ENCODE measurements at places on chromosomes 2 and 18.

- no peak for DNase-seq
These were observed 286.0 kb upstream of the CCDC68 start for GRCh38 chr18:55245211-55245614.

- no peak for DNase-seq
These were observed 99.8 kb upstream of the NEUROD1 start for GRCh38 chr2:181780047-181780651.

- no peak for DNase-seq
These were observed 941 bp downstream of the SKOR2 start for GRCh38 chr18:47250391-47251046.

- peak; percentile 51 for DNase-seq
These were observed 56.7 kb upstream of the ACKR3 start for GRCh38 chr2:236512902-236513435.

- DNase-seq = no peak
These were observed 114.5 kb downstream of the USP34 start for GRCh38 chr2:61356261-61356957.

GRCh38 chr18:35525795-35526494 is 28.2 kb upstream of the INO80C start:
- DNase-seq = no peak

- DNase-seq = no peak
These were observed 492.5 kb downstream of the SOX11 start for GRCh38 chr2:6184532-6185292.

DNA sequence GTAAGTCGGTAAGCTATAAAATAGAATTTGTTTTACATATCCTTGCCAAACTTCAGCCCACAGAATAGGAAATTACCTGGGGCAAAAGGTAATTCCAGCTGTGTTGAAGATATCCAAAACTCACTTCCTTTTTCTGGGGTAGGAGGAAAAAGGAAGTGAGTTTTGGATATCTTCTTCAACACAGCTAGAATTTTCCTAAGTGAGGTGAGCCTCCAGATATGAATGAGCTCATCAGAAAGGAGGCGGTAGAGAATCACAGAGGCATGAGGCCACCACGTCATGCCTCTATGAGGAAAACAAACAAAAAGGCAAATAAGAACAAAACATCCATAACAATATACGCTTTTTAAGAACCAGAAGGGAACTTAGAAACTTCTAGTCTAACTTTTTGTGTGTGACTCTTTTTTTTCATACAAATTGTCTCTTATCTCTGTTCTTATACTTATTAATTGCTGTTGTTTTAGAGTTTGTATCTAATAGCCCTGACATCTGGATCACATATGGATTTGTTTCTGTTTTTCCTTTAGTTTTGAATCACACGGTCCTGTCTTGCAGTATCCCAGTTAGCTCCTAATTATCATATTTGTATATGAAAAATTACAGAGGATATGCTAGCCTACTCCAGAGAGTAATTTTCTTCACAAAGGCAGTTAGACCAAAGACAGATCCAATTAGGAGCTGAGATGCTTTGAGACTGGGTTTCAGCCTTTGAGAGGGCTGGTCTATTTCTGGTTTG is 104.5 kb downstream of the RBM43 start:
- no peak for DNase-seq

GRCh38 chr2:66030553-66030952 is 404.4 kb upstream of the MEIS1 start:
- DNase-seq = no peak

DNA sequence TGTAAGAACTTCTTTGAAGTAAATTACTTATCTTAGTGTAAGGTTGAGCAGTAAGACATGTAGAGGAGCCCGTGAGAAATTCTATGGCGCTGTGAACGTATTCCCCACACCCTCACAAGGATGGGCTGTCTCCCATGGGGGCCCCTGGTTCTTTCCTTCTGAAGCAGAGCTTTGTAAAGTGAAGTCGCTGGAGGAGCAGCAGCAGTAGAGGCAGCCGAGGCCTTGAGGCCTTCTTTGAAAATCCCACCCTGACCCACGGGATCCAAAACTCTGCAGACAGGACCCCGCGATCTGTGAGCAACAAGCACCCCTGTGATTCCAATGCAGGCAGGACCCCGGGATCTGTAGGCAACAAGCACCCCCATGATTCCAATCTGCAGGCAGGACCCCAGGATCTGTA is 23.8 kb upstream of the SNTG2 start:
- no peak for DNase-seq

DNA sequence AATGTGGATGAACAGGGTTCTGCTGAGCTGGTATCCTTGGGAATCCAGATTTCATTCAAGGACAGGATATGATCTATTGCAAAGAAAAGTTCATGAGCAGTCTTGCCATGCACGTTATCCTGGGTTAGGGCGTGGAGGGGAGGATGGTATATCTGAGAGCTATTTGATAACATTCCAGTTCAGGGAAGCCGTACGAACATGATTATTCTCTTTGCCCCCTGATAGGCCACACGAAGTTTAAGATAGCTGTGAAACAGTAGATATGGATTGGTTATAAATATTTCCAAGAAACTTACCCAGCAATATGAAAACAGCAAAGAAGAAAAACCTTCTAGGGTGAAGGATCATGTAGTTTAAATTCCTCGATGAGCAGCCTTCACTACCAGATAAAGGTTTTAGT is 171.9 kb downstream of the LTBP1 start:
- DNase-seq = no peak

DNA sequence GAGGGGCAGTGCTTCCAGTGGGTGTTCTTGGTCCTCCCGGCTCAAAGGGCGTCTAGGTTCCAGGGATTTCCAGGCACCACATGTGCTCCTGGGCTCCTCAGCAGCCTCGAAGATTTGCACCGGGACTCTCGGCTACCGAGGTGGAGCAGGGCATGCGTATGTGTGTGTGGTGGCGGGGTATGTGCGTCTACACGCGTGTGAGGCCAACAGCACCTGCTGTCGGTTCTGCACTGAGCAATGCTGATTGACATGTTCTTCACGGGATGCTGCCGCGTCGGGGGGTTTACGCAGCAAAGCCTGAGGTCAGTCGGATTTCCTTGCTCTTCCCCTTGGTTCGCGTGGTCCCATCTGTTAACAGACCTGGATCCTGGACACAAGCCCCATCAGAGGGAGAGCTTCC is 119.8 kb downstream of the NDUFA10 start:
- no peak for DNase-seq

DNA sequence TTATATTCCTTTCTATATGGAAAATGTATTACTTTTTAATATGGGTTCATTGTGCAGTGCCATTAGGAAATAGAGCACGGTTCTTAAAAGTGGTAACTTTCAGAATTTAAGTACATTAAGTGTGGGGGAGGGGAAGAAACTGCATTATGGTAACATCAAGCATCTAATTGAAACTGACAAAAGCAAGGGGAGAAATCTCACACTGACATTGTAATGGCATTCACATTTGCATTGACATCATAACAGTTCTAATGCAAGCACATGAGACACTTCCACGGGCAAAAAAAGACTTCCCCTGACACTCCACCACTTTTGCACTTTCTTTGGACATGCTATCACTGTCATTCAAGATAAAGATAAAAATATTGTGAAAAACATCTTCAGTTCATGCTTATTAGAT is 431.3 kb upstream of the SMIM21 start:
- no peak for DNase-seq

DNA sequence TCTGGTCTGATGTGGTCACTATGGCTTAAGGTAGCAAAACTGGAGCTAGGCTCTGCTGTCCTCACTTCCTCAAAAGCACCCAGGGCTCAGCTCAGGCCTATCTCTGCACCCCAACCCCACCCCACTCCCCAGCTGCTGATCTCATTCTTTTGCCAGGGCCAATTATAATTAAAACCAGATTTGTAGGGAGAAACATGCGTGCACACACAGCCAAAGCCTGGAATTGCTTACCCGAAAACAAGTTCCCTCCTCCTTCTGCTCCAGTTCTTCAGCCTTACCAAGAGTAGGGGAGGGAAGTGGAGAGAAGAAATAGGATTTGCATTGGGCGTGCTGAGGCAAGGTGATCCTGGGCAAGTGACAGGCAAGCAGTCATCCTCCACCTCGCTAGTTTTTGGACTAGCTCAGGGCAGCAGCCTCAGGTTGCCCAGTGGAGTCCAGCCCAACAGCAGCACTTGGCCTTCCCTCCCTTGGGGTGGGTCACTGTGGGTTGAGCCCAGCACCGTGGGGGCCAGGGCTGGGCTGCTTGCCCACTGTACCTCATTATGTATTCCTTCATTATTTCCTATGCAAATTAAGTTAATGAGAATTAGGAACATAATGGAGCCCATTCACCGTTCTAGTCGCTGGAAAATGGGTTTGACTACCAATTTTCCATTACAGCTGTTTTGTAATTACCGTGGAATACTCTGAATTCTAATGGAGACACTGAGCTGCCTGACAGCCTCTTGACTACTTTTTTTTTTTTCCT is 199.1 kb upstream of the CELF4 start:
- DNase-seq = no peak

DNA sequence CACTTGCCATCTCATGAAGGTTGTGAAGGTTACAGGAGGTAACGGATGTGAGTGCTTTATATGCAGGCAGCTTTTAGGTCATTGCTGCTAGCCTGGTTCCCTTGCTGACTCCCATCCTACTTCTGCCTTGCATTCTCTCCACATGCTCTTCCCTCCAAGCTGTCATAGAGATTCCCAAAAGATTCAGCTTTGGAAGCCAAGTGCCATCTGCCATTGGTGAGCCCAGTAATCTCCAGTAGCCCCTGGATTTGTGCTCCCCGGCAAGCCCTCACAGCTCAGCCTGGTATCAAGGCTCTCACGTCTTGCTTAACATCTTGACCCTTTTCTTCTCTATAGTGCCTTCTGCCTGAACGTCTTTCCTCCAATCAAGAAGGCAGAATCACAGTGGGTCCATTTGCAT is 61.6 kb downstream of the MYT1L start:
- DNase-seq = no peak

- no peak for DNase-seq
These were observed 80.2 kb upstream of the APCDD1 start for GRCh38 chr18:10374195-10374594.

GRCh38 chr2:231410293-231411004 is 14.9 kb downstream of the B3GNT7 start:
- DNase-seq = no peak

- no peak for DNase-seq
These were observed 589.4 kb upstream of the SYT4 start for GRCh38 chr18:43866696-43867095.

DNA sequence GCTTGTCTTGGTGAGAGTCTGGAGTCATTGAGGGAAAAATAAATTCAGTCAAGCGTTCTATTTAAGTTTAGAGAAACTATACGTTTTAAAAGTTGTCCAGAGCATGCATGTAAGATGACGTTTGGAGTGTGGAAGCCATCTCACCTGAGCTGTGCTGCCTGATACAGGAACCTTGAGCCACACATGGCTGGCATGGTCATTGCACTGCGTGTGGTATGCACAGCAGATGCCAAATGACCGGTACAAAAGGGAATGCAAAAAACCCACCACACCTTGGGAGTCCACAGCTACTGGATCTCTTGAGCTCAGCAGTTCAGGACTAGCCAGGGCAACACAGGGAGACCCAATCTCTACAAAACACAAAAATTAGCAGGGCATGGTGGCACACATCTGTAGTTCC is 4.3 kb downstream of the MZT2B start:
- DNase-seq = no peak

GRCh38 chr18:80185545-80185944 is 61.8 kb downstream of the PARD6G start:
- DNase-seq = no peak

DNA sequence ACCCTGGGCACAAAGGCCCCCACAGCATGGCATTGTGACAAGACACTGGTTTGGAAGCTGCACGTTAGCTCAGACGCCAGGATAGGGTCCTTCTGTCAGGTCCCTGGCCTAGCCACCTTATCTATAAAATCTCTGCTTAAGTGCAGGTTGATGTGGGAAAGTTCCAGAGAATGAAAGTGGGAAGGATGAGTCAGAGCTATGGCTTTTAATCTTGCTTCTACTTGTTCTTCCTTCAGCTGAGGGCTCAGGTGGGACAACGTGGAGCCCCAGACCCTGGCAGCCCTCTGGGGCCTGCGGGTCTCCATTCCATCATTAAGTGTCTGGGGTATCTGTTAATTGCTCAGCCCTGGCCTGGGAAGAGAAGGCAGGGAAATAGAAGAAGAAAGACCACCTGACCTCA is 64.5 kb downstream of the CELF4 start:
- DNase-seq = no peak

DNA sequence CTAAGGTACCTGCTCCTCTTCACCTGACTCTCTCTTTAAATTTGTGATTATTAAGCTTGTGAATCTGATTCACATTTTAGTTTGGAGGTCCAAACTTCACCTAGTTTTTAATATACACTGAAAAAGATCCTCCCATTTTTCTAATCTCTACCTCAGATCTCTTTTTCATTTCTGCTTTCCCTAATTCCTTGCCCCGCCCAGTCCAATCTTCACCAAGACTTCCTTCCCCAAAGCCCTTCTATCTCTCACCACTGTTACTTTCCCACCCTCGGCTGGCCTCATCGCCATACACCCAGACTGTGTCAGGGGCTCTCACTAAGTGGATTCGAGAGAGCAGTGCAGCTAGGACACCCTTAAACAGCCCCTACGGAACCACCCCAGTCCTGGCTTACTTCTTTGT is 40.0 kb downstream of the LBH start:
- no peak for DNase-seq

DNA sequence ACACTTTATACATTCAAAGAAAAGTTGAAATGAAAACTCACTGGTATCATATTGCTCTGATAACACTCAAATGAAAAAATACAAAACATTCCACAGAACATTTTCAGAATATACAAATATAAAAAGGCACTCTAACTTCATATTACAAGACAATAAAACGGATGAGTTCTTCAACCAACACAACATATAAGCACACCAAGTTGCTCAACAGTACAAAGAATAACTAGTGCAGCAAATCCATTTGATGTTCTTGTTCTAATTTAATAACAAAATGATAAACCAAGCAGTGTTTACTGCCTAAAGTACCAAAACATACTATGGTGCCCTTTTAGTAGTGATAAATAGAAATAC is 60.8 kb upstream of the PGAP1 start:
- DNase-seq = no peak

DNA sequence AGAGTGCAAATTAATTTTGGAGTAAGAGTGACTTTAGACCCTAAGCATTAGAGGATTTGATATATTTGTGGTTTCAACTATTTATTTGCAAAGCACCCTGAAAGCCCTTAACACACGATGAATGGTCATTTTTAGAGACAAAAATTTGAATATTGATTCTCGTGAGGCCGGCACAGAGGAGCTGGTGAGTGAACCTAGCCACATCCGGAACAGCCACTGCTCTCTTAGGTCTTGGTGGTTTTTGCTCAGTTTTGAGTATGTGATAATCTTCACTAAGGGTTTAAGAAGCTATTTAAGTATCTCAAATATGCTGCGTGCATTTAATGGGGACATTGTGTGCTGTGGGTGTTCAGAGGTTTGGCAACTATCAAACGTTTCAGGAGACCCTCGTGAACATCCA is 204.8 kb downstream of the TSN start:
- DNase-seq = no peak

- no peak for DNase-seq
These were observed 32.5 kb downstream of the MERTK start for GRCh38 chr2:111930875-111931274.
